Myocyte (in vitro differentiated cells): ENCODE measurements at places on chromosomes 1 and 21. TPM values are rescaled to one million over a fixed set of nuclear protein-coding genes. Genes with fewer than 3 reads are reported as not detected.

The CCDC185 gene
- not detected in 2 replicates for total RNA-seq

The FAM151A gene
- total RNA-seq: not detected in 2 replicates

The UMODL1 gene
- not detected in 2 replicates for total RNA-seq

The KRTAP12-2 gene
- not detected in 2 replicates for total RNA-seq

The ACTL8 gene
- total RNA-seq: not detected in 2 replicates

The CFHR2 gene
- total RNA-seq: not detected in 2 replicates

The RGS4 gene
- total RNA-seq: 14.5 and 21.0 TPM in 2 replicates

The RRP15 gene
- total RNA-seq: 15.1 TPM in 2 replicates

The PBXIP1 gene
- total RNA-seq: 535 and 641 TPM in 2 replicates

The LRRC71 gene
- total RNA-seq: not detected in 2 replicates

The ITGB2 gene
- total RNA-seq: 2.2 and 3.2 TPM in 2 replicates

The TMEM54 gene
- 28.3 and 44.2 TPM in 2 replicates for total RNA-seq

The KDM5B gene
- 47.3 and 53.0 TPM in 2 replicates for total RNA-seq

The SHCBP1L gene
- total RNA-seq: not detected in 2 replicates

The GJB5 gene
- not detected in 2 replicates for total RNA-seq

The DPM3 gene
- 83.9 and 90.0 TPM in 2 replicates for total RNA-seq

The RAB42 gene
- total RNA-seq: 1.2 and 2.0 TPM in 2 replicates

The GSTM1 gene
- 0.48 and 0.83 TPM in 2 replicates for total RNA-seq

The ARMH1 gene
- total RNA-seq: 7.0 and 13.9 TPM in 2 replicates

The OR6K3 gene
- not detected in 2 replicates for total RNA-seq

The CENPF gene
- total RNA-seq: 2.8 and 3.7 TPM in 2 replicates

The CRNN gene
- total RNA-seq: not detected in 2 replicates

The OLFM3 gene
- not detected in 2 replicates for total RNA-seq

The NLRP3 gene
- total RNA-seq: 0.05 TPM in 1 of 2 replicates, not detected in the other

The LYPD8 gene
- total RNA-seq: not detected in 2 replicates

The MLLT11 gene
- total RNA-seq: 76.6 and 79.8 TPM in 2 replicates

The UTS2 gene
- not detected in 2 replicates for total RNA-seq

The RPTN gene
- 1.0 and 1.9 TPM in 2 replicates for total RNA-seq

The GPBP1L1 gene
- total RNA-seq: 131 and 134 TPM in 2 replicates

The KLF17 gene
- not detected in 2 replicates for total RNA-seq

The CADM3 gene
- total RNA-seq: 1.4 and 2.5 TPM in 2 replicates

The FAM3B gene
- total RNA-seq: not detected in 2 replicates

The TNFRSF1B gene
- total RNA-seq: 0.26 and 1.3 TPM in 2 replicates

The OLFML3 gene
- 239 and 310 TPM in 2 replicates for total RNA-seq

The INSRR gene
- 0.05 TPM in 1 of 2 replicates, not detected in the other for total RNA-seq

The PIGV gene
- total RNA-seq: 18.0 and 18.6 TPM in 2 replicates

The PLA2G4A gene
- not detected in 2 replicates for total RNA-seq

The KRTAP10-3 gene
- total RNA-seq: not detected in 2 replicates

The DNALI1 gene
- total RNA-seq: 35.9 and 45.9 TPM in 2 replicates

The DENND2C gene
- 11.3 and 17.1 TPM in 2 replicates for total RNA-seq

The TSPEAR gene
- total RNA-seq: not detected in 2 replicates

The ARTN gene
- 0.80 and 6.9 TPM in 2 replicates for total RNA-seq

The LCE2B gene
- not detected in 2 replicates for total RNA-seq
